ENCODE measurements at places on chromosomes 7 and 10. TPM values are rescaled to one million over a fixed set of nuclear protein-coding genes. Genes with fewer than 3 reads are reported as not detected.

ATOH7 gene
- total RNA-seq: 0.94 TPM

MINPP1 gene
- 22.2 TPM for total RNA-seq

ACTR3C gene
- total RNA-seq: 12.2 TPM

STEAP1 gene
- total RNA-seq: not detected

HTR7 gene
- 16.3 TPM for total RNA-seq

MMP21 gene
- total RNA-seq: 0.31 TPM

TMEM213 gene
- total RNA-seq: not detected

Measured in parietal lobe (tissue), 2 donors.